SW480 (cell line): ENCODE measurements at places on chromosomes 13 and 19.

DNA sequence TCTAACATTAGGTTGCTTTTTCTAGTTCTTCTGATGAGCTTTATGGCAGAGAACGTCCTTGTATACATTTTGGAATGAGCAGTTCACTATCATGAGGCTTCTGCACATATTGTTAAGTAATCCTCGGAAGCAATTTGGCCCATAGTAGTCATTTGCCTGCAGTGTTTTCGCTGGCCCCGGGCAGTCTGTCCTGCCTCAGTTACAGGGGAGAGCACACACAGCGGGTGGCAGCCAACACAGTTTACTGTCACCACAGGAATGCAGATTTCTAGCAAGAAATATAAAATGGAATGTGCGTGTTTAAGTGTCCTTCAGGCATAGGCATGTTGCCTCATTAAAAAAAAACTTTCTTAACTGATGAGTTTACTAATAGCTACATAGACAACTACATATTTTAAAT lies 71.5 kb upstream of the GJB6 start:
- DNase-seq = no peak

DNA sequence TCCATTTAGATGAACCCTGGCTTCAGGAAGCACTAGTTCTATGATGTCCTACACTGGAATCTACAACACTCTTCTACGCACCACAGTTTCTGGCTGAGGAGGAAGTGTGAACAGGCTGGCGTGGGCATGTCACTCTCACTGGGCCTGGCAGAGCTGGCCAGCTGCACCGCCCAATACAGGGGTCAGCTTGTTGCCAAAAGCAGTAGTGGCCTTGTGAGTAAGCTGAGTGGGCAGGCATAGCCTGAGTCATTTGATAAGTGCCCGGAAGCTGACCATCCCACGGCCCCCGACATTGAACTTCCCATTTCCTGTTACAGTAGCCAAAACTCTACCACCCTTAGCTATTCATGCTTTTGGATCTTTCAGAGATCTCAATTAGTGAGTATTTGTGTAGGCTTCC lies 240.9 kb upstream of the SERP2 start:
- peak; percentile 55 for DNase-seq

DNA sequence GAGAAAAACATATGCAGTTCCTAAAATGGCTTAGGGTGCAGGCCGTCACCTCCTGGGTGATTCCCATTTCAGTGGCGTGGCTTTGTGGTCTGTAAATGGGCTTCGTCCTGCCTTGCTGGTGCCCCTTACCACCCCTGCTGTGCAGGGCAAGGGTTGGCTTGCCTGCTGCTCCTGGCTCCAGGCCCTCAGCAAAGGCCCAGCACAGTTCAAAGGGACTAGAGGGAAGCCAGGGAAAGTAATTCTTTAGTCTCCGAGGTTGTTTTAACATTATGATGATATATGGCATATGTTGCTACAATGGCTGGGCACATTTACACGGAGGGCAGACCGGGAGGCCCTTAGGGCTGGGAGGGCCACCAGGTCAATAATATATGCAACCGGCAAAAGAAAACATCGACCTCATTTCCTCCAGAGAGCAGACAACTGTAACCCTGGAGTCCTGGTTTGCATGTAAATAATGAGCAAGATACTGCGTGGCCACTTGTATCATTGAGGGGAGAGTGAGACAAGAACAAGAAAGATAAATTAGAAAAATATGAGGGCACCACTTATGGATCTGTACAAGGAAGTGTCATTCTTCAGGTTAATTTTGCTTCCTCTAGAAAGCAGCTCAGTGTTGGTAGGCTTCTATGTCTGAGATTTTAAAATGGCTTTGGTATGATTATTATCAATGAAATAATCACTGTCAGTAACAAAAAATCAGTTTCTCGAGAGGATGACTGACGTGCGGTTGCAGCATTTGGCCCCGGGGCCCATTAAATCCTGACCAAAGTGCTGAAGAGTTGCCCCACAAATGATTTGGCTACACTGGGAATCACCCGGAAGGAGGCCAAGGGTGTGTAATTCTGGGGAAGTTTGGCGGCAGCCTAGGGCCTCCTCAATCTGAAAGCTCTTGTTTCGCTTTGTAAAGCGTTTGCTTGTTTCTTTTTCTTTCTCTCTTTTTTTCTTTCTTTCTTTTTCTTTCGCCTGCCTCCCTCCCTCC lies 32.8 kb upstream of the URI1 start:
- no peak for DNase-seq

- DNase-seq = peak; percentile 59
These were observed 148.7 kb downstream of the NALCN start for GRCh38 chr13:101267656-101268055.

DNA sequence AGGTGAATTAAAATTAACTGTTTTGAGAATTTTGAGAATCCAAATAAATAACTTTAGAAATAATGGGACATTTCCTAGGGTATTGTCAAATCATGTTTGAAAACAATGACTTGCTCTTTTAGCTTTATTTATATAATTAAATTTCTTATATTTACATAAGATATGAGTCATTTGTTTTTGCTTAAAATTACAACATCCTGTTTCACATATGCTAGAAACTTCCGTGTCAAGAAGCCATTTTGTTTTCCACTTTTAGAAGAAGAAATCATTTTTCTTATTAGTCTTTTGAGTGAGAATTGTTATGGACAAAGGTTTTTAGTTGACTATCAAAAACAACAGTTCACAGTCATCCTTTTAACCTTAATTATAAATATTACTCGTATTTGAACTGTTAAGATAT lies 48.2 kb downstream of the DPY19L3 start:
- DNase-seq = peak; percentile 6

GRCh38 chr19:11233073-11233472 lies 6.3 kb upstream of the ANGPTL8 start:
- no peak for DNase-seq
